ENCODE measurements at places on chromosomes 16 and 17.

GRCh38 chr16:66342294-66342900, 24.1 kb upstream of the CDH5 start:
- DNase-seq: peak; percentile 6

DNA sequence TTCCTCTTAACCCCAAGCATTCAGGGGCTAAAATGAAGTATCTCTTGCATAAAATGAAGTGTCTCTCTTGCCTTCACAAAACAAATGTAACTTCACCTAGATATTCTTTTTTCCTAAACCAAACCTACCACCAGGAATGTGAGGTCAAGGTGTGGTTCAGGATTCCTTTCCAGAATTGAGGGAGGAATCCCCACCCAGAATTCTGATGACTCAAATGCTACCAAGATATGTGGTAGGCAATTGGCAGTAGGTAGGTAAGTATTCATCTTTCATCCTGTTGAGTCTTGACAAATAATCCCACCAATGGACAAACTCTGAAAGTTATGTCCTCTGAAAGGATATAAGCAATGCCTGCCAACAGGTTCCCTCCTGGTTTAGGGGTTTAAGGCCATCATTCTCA, 26.2 kb downstream of the TRIM16 start:
- DNase-seq: no peak

DNA sequence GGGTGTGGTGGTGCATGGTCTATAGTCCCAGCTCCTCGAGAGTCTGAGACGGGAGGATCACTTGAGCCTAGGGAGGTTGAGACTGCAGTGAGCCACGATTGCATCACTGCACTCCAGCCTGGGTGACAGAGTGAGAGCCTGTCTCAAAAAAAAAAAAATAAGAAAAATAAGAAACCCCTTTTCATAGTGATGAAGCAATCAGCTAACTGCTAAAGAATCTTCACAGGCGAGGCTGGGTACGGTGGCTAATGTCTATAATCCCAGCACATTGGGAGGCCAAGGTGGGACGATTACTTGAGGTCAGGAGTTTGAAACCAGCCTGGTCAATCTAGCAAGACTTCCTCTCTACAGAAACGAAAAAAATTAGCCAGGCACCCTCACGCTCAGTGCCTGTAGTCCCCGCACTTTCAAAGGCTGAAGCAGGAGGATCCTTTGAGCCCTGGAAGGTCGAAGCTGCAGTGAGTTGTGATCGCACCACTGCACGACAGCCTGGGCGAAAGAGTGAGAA, 760 bp downstream of the SLFN12L start:
- no peak for DNase-seq

DNA sequence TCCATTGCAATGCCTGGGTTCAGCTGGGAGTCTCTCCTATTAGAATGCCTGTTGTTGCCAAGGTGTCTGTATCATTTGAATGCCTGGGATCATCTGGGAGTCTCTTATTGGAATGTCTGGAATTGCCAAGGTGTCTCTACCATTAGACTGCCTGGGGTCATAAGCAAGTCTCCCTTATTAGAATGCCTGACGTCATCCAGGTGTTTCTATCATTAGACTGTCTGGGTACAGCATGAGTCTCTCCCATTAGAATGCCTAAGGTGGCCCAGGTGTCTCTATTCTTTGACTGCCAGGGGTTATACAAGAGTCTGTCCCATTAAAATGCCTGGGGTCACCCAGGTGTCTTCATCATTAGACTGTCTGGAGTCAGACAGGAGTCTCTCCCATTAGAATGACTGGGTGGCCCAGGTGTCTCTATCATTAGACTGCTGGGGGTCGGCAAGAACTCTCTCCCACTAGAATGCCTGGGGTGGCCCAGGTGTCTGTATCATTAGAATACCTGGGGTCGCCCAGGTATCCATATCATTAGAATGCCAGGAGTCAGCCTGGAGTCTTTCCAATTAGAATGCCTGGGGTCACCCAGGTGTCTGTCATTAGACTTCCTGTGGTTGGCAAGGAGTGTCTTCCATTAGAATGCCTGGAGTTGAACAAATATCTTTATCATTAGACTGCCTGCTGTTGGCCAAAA, 2274.0 kb downstream of the TP53TG3F start:
- DNase-seq: no peak

GRCh38 chr16:63578791-63579190, 1542.6 kb upstream of the CDH8 start:
- no peak for DNase-seq

DNA sequence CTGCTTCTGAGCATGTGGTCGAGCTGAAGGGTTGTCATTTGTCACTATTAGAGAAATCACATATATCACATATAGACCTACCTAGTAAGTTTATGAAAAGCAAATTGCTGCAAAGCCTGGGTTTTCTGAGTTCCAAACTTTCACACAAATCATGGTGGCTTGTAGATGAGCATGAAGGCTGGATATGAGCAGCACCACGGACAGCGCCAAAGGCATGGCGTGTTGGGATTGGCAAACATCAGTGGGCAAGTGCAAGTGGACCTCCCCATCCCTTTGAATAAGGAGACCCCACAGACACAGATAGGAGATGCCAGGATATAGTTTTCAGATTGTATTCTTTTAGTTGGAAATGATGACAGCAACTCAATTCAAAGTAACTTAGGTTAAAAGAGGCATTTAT, 77.6 kb upstream of the CACNG3 start:
- DNase-seq: no peak

DNA sequence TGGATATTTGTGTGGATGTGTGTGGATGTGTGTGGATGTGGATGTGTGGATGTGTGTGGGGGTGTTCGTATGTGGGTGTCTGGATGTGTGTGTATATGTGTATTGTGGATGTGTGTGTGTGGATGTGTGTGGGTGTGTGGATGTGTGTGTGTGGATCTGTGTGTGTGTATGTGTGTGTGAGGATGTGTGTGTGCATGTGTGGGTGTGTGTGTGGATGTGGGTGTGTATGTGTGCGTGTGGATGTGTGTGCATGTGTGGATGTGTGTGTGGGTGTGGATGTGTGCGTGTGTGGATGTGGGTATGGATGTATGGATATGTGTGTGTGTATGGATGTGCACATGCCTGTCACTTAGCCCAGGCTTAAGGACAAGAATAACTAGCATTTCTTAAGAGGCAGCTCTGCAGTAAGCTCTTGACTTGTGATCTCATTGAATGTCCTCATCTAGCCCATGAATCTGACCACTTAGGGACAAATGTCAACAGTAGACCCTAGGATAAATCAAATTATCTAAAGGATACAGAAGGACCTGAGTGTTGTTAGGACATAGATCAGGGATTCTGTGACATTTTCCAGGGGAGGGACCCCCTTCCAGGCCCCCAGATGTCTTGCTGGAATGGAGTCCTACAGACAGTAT, 83.5 kb downstream of the BMERB1 start:
- DNase-seq: no peak

DNA sequence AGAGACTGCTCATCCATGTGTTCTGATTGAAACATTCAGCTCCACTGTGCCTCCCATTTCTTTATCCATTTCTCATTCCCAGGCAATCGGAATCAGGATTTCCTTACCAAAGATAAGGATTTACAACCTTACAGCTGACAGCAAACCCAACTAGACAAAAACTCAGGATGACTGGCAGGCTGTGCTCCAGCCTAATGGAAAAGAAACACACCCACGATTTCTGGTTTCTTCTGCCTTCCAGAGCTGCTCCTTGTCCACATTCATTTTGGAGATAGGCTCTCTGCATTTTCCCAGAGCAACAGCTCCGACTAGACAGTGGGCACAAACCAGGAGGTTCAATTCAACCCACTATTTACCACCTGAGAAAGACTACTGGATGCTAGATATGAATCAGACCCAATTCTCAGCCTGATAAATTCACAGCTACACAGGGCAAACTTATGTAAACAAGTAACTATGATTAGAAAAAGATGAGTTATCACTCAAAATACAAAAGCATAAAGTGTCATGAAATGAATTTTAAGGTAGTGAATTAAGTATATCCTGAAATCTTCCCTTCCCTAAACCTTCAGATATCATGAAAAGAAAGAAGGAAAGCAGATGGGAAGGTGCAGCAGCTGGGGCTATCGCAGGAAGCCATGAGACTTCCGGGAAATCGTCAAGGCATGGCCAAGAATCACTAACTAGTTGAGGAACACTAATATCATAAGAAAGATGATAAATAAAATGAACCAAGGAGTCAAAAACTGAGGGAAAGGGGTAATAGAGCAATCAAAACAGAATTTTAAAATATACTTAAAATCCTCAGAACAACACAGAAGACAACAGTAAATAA, 44.8 kb upstream of the CLEC18B start:
- DNase-seq: no peak

DNA sequence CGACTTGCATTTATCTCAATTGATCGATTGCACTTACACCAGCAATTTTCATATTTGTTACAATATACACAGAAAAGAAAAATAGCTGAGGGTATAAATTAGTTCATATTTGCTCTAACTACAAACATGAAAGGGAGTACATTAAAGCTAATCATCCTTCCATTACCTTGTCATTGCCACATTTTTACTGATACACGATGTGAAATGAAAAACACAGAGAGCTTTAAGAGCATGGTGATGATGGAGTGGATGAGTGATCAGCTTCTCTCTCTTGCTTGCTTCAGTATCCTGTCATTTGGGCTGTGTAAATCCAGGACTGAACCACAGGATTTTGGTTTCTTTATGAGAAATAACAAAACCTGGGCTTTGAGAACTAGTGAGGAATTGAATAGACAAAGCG, 1207.5 kb upstream of the GOT2 start:
- DNase-seq: no peak

GRCh38 chr16:69440250-69440649, 15.8 kb downstream of the CYB5B start:
- no peak for DNase-seq

GRCh38 chr16:80664226-80664625, 123.4 kb downstream of the DYNLRB2 start:
- no peak for DNase-seq

DNA sequence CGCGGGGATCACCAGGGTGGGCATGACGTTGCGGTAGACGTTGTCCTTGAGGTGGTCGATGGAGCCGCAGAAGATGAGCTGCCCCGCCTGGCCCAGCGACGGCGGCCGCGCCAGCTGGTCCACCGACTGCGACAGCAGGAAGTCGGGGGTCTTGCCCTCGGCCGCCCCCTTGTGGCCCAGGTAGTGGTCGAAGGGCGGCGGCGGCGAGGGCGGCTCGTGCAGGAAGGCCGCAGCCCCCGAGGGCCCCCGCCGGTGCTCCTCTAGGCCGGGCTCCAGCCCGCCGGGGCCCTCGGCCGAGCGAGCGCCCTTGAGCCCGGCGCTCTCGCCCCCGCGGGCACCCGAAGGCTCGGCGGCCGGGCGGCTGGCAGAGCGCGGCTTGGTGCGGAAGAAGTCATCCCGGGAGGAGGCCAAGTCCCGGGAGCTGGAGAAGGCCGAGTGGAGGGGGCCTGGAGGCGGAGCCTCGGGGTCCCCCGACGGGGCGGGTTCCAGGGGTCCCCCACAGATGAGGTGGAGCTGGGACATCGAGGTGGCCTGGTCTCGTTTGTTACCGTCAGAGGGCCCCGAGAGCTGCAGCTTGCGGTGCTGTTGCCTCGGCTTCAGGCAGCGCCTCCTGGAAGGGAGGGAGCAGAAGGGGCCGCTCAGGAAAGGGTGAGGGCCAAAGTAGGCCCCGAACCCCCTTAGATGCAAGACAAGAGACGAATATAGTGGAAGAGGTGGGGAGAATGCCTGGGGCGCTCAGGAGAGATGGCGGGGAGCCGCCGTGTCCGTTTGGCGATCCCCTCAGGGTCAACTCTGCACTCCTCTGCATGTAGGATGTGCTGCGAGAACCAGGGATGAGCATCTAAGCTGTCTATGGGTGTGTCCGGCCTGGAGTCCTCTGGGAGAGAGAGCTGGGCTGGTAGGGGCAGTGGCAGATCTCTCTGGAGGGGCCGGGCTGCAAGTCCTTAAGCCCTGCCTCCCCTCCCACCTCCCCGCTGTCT, 8.8 kb downstream of the FAM171A2 start:
- DNase-seq: no peak

DNA sequence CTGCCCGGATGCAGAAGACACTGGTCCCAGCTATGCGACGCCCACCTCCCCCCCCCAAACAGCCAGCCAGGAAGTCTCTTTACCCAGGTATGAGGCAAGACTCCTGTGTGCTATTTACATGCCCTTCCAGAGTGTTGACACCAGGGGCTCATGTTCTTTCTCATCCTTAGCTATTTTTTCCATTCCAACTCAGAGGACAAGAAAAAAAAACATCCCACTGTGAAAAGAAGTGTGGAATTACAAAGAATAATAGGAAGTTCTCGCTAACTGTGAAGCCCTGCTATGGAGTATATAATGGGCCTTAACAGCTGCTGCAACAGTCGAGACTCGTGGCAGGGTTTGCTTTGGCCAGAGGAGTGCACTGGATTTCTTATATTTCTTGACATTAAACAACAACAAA, 584.9 kb downstream of the CDH13 start:
- peak; percentile 19 for DNase-seq

- no peak for DNase-seq
Observed at GRCh38 chr17:50532452-50533024, at the start of gene EPN3. Gene EPN3 (plus strand): TSS chr17:50532735. CDS start chr17:50536557, 3,822 bp downstream.

DNA sequence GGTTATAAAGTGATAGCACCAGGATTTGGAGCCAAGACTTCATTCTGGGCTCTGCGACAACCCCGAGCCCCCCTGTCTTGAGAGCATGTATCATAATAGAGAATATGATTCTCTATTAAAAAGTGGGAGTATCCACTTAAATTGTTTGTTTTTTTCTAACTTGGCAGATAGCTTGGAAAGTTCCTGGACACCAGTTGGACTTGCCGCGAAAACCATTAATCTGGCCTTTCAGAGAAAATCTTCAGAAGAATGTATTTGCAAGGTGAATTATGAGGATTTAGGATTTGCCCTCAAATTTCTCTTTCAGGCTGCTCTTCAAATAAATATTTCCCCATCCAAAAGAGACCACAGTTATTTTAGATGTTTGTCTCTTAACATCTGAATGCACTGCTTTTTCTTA, 53.5 kb downstream of the MARCHF10 start:
- no peak for DNase-seq

DNA sequence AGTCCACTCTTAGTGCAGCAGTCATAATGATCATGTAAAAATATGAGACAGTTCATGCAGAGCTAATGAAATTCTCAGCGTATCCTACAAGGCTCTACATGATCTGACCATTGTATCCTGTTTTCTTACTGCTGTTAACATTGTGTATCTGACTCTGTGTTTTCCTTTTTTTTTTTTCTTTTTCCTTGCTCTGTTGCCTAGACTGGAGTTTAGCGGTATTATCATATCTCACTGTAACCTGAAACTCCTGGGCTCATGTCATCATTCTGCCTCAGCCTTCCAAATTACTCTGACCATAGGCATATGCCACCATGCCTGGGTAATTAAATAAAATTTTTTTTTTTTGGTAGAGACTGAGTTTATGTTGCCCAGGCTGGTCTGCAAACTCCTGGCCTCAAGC, 12.1 kb downstream of the DUS2 start:
- DNase-seq: no peak
